Activated T-helper 2 cell treated with anti-CD3 and anti-CD28 coated beads, Interferon-gamma antibody, Interleukin-2, Interleukin-4, amounts not matched to agents 10 μg/mL and 5 μg/mL and 100 μg/mL, durations not matched to agents 14 hours and 24 hours and 36 hours (primary cell): ENCODE measurements at places on chromosomes 1 and 21. TPM values are rescaled to one million over a fixed set of nuclear protein-coding genes. Genes with fewer than 3 reads are reported as not detected.

Gene MEX3A
- 1.2 and 1.6 TPM in 2 replicates for total RNA-seq

Gene RGS16
- 50.2 and 50.5 TPM in 2 replicates for total RNA-seq

Gene ADCY10
- 0.07 and 0.09 TPM in 2 replicates for total RNA-seq

- H3K27ac ChIP-seq = peak overlapping the region; percentile 5
- H3K4me1 ChIP-seq = peaks cover 26% of the 10 kb centered on the region
- H3K4me3 ChIP-seq = no peak overlapping the region
- H3K27me3 ChIP-seq = no peaks in the 10 kb centered on the region
Observed at GRCh38 chr1:150979092-150980056, 2.7 kb upstream of the ANXA9 start.

DNA sequence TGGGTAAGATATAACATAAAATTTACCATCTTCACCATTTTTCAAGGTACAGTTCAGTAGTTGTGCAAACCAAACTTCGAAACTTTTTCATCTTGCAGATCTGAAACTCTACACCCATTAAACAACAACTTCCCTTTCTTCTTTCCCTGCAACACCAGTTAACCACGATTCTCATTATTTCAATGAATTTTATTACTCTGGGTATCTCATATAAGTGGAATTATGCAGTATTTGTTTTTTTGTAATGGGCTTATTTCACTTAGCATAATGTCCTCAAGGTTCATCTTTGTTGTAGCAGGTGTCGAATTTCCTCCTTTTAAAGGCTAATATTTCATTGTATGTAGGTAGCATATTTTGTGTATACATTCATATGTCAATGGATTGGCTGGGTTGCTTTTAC is 146.1 kb downstream of the SPATA46 start:
- DNase-seq = no peak
- H3K4me3 ChIP-seq = no peak overlapping the region
- H3K36me3 ChIP-seq = no peaks in the 10 kb centered on the region
- H3K27me3 ChIP-seq = peaks cover 19% of the 10 kb centered on the region

GRCh38 chr1:233945573-233945972 is 41.1 kb downstream of the SLC35F3 start:
- H3K27ac ChIP-seq = no peak overlapping the region
- DNase-seq = no peak
- no peaks in the 10 kb centered on the region for H3K27me3 ChIP-seq
- H3K36me3 ChIP-seq = no peaks in the 10 kb centered on the region
- H3K4me3 ChIP-seq = no peak overlapping the region
